ENCODE measurements at places on chromosomes 5 and 9.

GRCh38 chr9:68560071-68560844 is 19.6 kb upstream of the TMEM252 start:
- peak; percentile 53 for DNase-seq

GRCh38 chr5:160835376-160835775 is 16.6 kb downstream of the ATP10B start:
- no peak for DNase-seq

DNA sequence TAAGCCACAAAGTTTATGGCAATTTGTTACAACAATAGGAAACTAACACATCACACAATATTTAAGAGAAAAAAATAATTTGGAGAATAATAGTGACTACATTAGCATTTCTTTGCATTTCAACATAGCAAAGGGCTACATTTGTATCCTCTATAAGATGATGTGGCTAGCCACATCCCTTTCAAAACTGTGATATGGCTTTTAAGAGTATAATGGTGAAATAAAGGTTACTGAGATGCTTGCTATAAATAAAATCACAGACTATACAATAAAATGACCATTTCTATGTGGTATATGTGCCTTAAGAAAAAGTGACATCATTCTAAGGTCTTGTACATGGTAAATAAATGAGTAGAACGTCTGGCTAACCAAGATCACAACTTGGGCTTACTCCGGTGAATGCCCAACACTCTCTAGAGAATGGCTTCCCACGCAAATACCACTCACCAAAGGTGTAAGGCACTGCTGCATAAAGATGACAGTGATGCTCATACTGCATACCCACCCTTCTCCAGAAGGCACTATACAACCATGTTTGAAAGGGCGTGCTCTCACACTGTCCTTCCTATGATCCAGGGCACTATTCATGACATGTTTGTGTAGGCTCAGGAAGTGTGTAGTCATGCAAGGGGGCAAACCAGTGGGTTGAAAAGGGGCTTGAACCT is 286.5 kb downstream of the MLLT3 start:
- no peak for DNase-seq

DNA sequence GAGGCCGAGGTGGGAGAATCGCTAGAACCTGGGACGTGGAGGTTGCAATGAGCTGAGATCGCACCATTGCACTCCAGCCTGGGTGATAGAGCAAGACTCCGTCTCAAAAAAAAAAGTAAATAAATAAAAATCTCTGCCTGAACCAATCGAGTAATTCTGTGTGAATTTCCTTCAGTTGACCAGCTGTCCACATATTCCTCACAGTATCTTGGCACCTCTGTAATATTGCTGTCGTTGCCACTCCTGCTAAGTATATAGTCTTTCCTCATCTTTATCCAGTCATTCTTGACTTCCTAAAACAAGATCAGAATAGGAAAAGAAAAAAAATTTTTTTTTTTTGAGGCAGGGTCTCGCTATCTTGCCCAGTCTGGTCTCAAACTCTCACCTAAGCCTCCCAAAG is 29.9 kb downstream of the KDM3B start:
- DNase-seq, result no peak

DNA sequence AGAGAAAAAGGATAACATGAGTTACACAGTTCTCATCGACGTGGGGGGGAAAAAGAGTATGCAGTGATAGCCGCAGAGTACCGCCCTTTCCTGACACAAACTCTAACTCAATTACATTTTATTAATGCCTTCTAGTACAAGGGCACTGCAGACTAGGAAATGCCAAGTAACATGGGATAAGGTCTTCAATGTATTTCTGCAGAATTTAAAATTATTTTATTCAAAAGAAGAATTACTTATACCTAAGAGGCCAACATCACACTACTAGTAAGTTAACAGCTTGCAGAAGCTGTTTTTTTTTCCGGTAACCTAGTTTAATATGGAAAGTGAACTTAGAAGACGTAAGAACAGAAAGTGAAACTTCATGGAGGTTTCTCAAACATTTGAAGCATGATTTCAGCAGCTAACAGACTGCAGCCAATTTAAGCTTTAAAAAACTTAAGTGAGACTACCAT is 3.9 kb downstream of the SETX start:
- DNase-seq, result peak; percentile 19

- DNase-seq, result no peak
Measured at GRCh38 chr5:5751987-5752386, 329.5 kb downstream of the ICE1 start.

DNA sequence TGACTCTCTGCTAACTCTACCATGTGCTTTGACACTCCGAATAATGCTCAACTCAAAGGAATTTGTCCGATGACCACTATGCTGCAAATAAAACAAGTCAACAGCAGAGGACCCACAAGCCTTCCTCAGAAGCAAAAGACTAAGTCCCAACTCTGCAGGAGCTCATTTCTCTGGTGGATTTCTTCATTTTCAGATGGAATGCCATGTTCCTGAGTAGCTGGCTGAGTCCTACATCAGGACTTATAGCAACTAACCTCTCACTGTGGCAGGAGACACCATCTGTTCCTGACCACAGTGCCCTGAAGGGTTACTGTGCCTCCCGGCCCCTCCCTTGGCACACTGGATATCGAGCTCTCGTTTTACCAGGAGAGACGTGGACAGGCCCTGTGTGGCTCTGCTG is 20.8 kb downstream of the LHFPL2 start:
- peak; percentile 21 for DNase-seq

Measured in hematopoietic multipotent progenitor cell treated with erythropoietin and hydrocortisone succinate and interleukin-3 and kit ligand, for 17 days (in vitro differentiated cells).